ENCODE measurements at places on chromosomes 2 and 18.
A peak's percentile ranks its signal among the peaks of the same experiment; 100 is the strongest.

GRCh38 chr2:229129738-229130371 lies 141.2 kb downstream of the PID1 start:
- no peak for DNase-seq

DNA sequence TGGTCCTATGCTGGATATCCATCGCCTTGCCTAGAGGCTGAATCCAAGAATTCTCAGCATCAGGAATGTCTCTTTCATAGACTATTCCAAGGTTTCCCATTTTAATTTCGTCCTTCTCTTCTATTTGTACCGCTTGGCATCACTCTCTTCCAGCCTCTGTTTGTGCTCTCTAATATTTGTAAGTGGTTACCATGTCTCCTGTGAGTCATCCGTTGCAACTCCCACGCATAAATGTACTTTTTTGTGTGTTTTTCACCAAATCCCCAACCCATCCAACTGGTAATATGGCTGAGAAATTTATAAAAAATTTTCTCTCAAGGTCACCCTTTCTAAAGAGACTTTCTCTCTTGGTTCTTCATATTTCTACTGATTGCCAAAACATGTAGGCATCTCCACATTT lies 21.8 kb downstream of the COLEC12 start:
- peak; percentile 72 for DNase-seq

DNA sequence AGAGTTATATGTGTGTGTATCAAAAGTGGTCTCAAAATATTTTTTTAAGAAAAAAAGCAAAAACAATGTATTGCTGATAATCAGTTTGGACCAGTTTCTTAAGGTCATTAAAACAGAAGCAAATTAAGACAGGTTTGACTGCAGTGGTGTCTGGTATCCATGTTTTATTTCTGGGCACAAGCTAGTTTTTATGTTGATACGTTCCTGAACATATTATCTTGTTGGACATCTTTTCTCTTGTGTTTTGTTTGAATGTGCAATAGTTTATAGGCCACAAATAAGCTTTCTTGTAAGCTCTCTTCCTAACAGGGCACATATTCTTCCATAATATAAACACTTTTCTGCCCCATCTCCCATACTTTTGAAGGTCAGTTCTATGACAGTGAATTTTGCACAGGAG lies 74.6 kb upstream of the FAM117B start:
- no peak for DNase-seq

GRCh38 chr18:47050468-47050867 lies 15.0 kb upstream of the ELOA2 start:
- peak; percentile 34 for DNase-seq

- DNase-seq = peak; percentile 25
Observed at GRCh38 chr2:207073801-207074678, 91.7 kb downstream of the KLF7 start.

GRCh38 chr18:78376046-78376445 lies 603.6 kb upstream of the SALL3 start:
- no peak for DNase-seq

GRCh38 chr18:48002933-48003365 lies 72.5 kb upstream of the SMAD2 start:
- DNase-seq = no peak

DNA sequence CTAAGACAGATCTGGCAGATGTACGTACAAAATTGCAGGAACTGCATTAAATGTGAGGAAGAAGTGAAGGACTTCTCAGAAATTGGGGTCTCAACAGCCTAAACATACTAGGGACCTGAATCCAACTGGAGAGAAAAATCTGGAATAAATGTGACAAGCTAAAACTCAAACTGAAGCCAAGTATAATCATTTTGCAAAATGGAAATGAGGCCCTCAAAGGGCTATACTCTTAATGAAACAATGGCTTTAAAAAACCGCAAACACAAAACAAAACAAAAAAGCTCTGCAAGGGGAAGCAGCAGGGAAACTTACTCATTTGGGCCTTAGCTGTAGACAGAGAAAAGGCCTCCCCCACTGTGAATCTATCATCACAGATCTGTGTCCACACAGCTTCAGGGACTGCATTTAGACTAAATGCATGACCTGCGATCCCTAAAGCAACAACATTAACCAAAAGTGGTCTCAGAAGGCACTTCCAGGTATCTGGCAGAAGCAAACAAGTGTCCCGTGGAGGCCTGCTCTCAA lies 63.2 kb downstream of the CCBE1 start:
- DNase-seq = no peak

DNA sequence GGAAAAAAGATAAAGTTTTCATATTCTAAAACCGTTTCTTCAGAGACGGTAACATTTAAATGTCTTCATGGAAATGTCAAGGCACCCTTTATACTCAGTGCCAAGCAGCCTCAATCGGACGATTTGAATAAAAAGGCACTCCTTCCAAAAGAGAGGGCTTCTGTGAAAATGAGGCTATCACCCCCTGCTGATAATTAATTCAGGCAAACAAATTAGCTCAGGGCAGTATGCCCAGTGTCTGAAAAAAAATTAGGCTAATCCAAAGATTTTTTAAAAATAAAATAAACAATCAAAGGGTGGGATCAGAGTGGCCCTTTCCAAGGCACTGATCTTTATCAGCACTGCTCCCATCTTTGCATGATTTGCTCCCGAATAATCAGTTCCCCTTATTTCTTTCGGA lies 151.0 kb upstream of the PID1 start:
- DNase-seq = no peak

DNA sequence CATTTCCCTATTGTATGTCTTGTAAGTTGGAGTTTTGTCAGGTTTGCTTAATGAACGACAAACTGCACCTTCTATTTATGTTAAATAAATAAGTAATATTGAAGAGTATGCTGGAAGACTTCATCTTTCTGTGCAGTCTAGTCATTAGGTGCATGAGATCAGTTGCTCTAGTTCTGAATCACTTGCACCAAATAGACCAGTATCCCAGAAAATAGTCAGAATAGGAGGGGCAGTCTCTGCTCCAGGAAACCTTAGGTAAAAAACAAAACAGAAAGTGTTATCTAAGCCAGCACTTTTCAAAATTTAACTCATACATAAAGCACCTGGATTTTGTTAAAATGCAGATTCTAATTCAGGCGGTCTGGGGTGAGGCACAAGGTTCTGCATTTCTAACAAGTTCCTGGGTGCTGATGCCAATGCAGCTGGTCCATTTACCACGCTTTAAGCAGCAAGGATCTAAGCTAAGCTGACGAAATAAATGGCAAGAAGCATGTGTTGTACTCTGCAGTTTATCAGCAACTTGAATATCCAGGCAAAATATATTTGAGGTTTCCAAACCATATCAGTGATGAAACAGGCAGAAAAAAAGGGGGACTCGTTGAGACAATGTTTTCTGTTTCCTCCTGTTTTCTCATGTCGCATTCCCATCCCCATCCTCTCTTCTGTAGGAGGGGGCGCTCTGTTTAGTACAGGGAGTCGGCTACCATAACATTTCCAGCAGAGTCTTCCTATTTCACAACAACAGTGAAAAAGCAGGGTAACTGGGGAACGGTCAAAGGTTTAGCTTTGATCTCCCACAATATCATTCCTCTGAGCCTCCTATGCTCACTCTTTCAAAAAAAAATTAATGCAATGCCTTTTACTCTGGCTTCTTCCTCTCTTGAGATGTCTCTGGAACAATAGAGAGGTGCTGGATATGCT lies 106.4 kb downstream of the MBD2 start:
- no peak for DNase-seq

- no peak for DNase-seq
Observed at GRCh38 chr2:23497063-23497462, 112.1 kb downstream of the KLHL29 start.

DNA sequence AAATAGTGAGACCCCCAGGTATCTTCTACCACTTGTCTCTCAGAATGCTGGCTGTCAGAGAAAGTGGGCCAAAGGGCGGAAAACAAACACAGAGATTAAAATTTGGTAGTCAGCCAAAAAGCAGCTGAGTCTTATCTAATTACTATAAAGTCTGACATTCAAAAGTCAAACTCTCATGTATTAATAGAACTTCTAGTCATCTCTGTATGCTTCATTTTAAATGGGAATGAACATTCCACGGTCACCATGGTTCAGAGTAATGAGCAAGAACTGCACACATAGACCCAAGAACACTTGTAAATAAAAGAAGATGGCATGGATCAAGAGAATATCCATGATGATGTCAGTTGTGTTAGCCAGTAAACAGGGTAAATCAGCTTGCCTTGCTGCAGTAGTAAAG lies 1267.0 kb upstream of the CHAC2 start:
- no peak for DNase-seq

- no peak for DNase-seq
Observed at GRCh38 chr2:19576411-19576810, 218.0 kb upstream of the OSR1 start.

DNA sequence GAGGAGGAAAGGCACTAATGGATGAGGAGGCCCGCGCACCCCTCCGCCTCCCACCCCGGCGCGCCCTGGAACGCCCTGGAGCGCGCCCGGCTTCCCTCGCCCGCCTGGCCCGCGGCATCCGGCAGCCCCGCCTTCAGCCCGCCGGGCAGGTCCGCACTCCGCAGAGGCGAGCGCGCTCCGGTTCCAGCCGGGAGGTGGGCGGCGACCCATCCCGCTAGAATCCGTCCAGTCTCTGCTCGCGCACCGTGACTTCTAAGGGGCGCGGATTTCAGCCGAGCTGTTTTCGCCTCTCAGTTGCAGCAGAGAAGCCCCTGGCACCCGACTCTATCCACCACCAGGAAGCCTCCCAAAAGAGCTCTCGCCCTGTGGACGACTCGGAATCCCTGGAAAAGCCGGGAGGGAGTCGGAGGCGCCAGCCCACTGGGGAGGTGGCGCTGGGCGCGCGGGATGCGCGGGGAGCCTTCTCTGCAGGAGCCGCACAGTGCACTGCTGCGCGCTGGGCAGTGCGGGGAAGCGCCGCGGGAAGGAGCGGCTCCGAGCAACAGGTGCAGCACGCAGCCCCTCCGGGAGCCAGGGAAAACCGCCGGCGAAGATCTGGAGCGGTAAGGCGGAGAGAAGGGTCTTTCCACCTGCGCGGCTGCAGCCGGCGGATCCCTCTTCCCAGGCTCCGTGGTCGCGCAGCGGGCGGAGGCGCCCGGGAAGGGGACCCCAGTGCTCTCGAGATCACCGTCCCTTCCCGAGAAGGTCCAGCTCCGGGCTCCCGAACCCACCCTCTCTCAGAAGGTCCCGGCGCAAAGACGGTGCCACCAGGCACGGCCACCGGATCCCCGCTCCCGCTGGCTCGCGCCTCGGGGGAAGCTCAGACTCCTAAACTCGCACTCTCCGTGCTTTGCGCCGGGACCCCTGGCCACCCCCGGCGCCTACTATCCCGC lies at the start of gene GALR1:
GALR1 (plus strand) TSS at position 280 of the 932 bp plus-strand sequence. CDS start 701 bp downstream, outside the sequence.
- no peak for DNase-seq

GRCh38 chr2:8285081-8285480 lies 396.8 kb upstream of the ID2 start:
- DNase-seq = no peak

DNA sequence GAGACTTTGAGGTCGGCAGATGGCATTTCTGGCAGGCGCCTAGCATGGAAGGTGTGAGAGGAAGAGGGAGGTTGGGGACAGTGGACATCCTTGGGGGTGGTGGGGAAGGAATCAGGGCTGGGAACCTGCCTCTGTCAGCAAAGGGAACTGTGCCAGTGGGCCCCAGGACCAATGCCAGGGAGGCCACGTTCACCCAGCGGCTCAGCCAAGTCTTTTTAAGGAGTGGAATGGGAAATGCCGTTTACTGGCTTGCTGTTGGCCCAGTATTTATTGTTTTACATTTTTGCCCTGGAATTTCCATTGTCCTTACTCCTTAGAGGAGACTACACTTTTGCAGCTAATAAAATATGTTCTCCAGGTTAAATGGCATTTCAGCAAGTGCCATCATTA lies 135.2 kb downstream of the MCFD2 start:
- DNase-seq = no peak

- DNase-seq = no peak
Observed at GRCh38 chr2:9244985-9245544, 38.5 kb downstream of the ASAP2 start.

DNA sequence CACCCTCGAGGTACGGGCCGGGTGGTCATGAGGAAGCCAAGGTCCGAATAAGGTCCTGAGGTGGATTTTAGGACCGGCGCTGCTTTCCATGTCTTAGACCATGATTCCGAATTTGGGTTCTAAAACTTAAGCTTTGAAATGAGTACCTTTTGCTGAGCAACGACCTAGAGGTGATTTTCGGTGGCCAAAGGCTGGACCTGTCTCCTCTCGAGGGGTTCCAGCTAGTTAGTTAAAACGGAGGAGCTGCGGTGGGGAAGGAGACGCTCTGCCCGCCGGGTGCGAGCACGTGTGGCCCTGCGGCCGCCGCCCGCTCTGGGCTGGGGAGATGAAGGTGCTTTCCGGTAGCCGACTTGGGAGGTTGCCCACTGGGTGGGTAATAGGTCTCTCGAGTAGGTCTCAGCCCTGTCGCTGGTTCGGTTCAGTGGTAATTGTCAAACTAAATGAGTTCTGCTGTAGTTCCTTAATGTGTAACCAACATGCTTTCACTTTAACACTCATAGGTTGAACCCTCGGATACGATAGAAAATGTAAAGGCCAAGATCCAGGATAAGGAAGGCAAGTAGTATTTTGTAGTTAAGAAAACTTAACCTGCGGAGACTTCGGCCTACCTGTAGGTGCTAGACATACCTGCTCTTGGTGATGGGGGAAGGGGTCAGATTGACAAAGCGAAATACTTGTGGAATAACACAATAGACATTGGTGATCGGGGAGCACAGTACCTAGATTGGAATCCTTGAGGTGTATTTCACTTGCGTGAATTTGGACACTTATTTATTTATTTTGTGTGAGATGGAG lies 572 bp downstream of the RPS27A start:
- no peak for DNase-seq

- DNase-seq = no peak
Observed at GRCh38 chr2:70901227-70902066, 34.3 kb upstream of the ATP6V1B1 start.

GRCh38 chr2:135797497-135798274 lies 39.3 kb downstream of the LCT start:
- peak; percentile 80 for DNase-seq

DNA sequence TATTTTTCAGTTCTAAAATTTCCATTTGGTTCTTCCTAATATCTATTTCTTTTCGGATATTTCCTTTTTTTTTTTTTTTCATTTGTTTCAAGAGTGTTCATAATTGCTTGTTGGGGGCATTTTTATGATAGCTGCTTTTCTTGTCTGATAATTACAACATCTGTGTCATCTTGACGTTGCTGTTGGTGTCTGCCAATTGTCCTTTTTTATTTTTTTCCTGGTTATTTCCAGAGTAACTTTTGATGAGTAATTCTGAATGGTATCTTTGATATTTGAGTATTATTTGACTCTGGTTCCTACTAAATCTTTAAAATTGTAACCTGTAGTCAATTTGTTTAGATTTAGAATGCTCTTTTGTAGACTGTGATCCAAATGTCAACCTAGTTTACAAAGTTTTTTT lies 51.3 kb upstream of the CHRNA1 start:
- DNase-seq = peak; percentile 51

- DNase-seq = no peak
Observed at GRCh38 chr2:129796225-129796624, 183.2 kb upstream of the RAB6C start.

DNA sequence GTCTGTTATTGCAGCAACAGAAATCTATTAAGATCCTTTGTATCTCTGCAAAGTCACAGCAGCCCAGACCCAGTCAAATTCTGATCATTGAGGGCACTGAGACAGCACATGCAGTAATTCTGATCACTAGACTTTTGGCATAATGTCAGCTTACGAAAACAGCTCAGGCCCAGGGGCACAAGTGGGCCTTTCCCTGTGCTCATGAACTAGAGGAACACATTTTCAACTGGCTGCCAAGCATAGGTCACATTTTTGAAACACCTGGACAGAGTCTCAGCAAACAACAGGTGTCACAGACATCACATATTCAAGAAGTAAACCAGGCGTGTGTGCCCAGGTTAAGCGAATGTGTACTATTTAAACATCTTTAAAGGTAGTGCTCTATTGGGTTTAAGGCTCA lies 13.7 kb downstream of the DOCK10 start:
- no peak for DNase-seq
